PC-9 (cell line): ENCODE measurements at places on chromosomes 2 and 18. TPM values are rescaled to one million over a fixed set of nuclear protein-coding genes. Genes with fewer than 3 reads are reported as not detected.
A peak's percentile ranks its signal among the peaks of the same experiment; 100 is the strongest.

DNA sequence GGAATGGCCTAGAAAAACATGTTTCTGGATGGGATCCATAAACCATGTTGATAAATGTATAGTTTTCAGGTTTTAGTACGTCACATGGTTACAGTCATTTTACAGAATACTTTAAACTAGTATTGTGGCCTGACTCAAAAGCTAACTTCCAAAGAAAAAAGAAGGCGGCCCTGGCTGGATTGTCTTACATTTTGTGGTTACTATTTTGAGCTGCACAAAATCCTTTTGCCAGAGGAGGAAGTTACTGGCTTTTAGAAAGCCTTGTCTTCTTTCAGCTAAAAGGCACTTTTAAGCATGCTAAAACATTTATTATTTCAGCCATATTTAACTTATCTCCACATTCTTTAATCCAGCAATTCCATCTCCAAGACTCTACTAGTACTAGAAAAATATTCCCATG lies 227.9 kb downstream of the CDH2 start:
- H3K27ac ChIP-seq = no peak overlapping the region
- no peak for DNase-seq
- H3K27me3 ChIP-seq = no peaks in the 10 kb centered on the region
- no peak overlapping the region for H3K4me3 ChIP-seq

DNA sequence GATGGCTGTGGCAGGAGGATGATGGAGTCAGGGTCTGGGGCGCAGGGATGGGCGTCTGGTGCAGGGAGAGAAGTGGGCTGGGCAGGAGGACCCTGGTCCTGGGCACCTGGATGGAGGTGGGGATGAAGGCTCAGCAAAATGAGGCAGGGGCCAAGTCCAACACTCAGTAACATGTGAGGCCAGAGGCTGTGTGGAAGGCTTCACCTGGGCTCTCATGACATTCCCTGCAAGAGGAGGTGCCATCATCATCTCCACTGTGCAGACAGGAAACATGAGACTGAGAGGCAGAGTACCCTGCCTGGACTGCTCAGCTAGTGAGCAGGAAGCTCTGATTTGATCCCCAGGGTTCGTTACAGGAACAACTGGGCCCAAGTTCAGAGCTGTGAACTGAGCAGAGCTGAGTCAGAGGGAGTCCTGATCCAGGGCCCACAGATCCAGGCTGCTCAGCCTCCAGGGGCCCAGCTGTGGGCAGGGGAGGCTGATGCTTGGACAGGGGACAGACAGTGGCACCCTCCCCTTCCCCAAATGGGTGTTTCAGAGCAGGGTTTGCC lies 36.9 kb downstream of the HJURP start:
- H3K27me3 ChIP-seq = no peaks in the 10 kb centered on the region
- no peaks in the 10 kb centered on the region for H3K4me1 ChIP-seq
- H3K27ac ChIP-seq = no peak overlapping the region
- no peak for DNase-seq
- H3K4me3 ChIP-seq = no peak overlapping the region
- H3K36me3 ChIP-seq = no peaks in the 10 kb centered on the region

DNA sequence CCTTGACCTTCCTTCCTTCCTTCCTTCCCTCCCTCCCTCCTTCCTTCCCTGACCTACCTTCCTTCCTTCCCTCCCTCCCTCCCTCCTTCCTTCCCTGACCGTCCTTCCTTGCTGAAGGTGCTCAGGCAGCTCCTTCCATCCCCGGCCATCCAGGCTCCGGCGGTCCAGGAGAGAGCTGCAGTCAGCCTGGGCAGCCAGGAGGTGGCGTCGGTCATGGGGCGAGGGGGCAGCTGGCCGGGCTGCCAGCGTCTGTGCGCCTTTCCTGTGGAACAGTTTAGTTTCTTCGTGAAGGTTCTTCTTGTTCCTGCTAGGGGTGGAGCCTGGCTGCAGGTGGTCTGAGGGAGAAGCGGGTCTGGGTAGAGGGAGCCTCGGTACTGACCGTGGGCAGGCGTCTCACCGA lies 15.7 kb downstream of the GPR35 start:
- peak; percentile 66 for DNase-seq
- H3K27ac ChIP-seq = no peak overlapping the region
- no peaks in the 10 kb centered on the region for H3K36me3 ChIP-seq
- H3K27me3 ChIP-seq = peaks cover 78% of the 10 kb centered on the region
- H3K4me3 ChIP-seq = no peak overlapping the region
- H3K4me1 ChIP-seq = no peaks in the 10 kb centered on the region

FRZB gene
- 0.15 TPM in 2 replicates for total RNA-seq

ELOA2 gene
- total RNA-seq = not detected in 2 replicates

SCN9A gene
- 3.4 and 5.2 TPM in 2 replicates for total RNA-seq

ARHGAP28 gene
- total RNA-seq = not detected in 2 replicates

CYBRD1 gene
- 125 and 132 TPM in 2 replicates for total RNA-seq
